GOT3 (cell line): ENCODE measurements at places on chromosomes 2 and 18.

DNA sequence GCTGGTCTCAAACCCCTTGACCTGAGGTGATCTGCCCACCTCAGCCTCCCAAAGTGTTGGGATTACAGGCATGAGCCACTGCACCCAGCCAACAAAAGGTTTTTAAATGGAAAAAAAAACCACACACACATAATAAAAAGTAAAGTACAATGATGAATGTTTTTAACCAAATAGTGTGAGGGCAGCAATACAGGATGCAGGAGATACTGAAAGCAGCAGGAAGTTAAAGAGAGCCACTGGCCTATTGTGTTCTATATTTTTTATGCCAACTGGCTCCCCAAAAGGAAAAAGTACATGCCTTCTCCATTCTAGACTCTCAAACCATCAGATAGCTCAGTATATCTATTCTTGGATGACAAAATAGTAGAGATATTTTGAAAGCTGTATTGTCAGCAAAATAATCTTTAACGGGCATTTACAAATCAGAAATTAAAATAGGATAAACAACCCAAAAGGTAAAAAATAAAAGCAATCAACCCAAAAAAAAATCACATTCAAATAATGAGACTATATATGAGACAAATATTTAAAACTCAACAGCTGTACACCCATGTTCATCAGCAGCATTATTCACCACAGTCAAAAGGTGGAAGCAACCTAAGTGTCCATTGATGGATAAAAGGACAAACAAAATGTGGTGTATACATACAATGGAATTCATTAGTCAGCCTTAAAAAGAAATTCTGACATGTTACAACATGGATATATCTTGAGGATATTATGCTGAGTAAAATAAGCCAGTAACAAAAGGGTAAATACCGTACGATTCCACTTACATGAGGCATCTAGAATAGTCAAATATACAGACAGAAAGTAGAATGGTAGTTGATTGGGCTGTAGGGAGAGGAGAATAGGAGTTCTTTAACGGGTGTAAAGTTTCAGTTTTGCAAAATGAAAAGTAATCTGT, 26.2 kb downstream of the GPATCH11 start:
- DNase-seq = no peak

DNA sequence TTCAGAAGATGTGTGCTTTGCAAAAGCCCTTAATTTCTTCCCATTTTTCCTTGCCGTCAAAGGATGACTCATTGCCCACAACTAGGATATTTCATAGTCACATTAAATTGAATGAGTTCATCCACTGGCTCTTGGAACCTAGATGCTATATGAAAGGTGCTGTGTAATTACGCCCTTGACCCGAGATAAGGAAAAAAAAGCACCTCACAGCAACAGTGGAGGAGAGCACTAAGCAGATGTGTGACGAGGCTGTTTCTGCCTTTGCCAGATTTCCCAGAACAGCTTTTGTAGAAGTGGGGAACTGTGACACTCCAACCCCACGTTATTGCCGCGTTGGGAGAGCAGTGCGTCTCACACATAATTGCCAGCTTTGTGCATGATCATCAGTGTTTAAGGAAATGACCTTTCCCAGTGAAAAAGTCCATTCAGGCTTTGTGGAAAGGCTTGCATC, 33.3 kb upstream of the TMEM87B start:
- no peak for DNase-seq

GRCh38 chr2:172087780-172088244, 2.5 kb downstream of the DLX1 start:
- DNase-seq = no peak

DNA sequence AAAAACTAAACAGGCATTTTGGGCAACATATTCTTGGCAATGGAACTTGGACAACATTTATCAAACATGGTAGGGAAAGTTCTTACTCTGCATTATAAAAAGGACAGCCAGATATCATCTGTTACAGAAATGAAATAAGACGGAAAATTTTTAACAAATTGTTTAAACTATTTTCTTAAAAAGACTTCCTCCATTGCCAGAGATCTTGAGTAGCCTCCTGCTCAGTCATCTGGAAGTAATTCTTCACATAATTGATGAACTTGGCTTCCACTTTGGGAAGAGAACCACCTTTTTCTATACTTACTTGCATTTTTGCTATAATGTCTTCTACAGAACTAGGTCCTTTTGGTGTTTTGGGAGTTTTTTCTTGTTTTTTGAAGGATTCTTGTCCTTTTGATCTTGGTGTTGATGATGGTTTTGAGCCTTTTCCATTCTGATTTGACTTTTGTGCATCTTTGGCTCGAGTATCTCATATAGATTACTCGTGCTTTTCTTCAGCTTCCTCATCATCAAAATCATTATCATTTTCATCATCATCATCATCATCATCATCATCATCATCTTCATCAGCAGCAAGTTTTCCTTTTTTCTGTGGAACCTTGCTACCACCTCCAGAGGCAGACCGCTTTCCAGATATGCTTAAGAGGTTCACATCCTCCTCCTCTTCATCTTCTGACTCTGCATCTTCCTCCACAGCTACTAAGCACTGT, 66.2 kb downstream of the CD28 start:
- DNase-seq = no peak

GRCh38 chr18:58429442-58429841, 199.4 kb downstream of the ALPK2 start:
- DNase-seq = no peak

DNA sequence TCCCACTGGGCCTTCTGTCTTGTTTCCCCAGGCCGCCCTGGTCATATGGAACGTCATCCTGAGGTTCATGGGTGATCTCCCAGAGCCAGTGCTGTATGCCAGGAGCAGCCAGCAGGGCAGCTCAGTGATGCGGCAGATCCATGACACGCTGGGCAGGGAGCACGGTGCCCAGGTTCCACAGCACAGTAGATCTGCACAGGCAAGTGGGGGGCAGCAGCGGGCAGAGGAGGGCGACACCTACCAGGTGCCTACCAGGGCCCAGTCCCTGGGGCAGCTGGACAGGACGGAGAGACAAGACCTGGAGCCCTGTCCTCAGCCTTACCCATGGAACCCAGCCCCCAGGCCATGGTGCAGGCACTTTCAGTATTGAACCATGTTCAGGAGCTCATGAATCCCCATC, 36.1 kb upstream of the GPR17 start:
- DNase-seq = no peak

DNA sequence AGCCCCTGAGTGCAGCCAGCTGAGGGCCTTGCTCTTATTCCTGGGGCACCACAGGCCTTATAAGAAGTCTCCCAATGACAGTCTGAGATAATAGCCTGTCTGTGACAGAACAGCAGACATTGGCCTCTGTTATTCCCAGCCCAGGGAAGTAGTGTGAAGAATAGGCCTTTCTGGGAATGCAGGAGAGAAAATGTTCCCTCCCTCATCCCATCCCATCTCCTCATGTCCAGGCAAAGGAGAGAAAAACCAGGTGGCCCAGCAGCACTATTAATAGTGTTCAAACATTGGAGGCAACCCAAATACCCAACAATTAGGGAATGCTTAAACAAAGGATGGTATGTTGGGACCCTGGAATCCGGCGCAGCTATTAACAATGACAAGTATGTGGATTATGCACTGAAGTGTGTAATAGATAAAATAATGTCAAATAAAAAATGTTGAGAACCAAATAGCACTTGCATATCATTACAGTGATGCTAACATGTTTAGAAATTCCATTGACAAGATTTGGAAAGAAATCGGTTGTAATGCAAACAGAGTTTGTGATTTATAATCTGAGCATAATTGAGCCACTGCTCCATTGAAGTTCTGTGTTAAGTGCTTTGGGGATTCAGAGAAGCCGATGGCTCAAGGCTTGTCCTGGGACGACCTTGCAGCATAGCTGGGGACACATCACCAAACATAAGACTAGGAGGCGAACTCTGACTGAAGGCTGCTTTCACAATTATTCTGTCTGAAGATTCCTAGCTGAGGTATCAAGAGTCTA, 69.3 kb downstream of the LBH start:
- DNase-seq = no peak

DNA sequence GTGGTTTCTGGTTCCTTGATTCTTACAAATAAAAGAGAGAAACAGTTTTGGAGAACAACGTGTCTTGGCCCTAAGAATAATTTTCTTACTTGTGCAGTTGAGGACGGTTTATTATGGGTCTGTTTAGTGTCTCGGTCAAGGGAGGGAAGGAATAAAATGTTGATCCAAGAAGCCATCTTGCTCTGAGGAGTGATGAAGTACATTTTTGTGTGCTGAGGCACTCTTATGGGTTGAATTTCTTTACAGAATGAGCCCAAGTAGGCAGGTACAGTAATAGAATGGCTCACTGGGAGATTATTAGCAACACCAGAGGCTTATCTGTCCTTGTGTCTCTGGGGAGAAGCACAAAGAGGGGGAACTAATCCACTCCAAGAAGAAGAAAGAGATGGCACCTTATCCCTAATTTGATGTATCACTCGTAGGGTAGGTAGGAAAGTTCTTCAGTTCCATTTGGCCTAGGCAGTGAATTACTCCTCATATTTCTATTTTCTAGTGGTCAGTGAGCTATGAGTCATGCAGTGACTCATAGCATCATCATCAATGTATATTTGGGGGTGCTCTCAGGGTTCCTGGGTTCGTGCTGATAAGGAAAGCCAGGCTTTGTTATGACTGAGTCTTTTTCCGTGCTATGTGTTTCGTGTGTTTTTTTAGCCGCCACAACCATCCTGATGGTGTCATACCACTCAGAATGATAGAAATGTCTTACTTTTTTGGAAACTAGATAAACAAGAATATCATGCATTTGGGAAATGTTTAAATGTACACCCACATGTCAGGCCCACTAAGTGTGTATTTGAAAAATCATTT, 250.1 kb upstream of the CTAGE1 start:
- DNase-seq = no peak

DNA sequence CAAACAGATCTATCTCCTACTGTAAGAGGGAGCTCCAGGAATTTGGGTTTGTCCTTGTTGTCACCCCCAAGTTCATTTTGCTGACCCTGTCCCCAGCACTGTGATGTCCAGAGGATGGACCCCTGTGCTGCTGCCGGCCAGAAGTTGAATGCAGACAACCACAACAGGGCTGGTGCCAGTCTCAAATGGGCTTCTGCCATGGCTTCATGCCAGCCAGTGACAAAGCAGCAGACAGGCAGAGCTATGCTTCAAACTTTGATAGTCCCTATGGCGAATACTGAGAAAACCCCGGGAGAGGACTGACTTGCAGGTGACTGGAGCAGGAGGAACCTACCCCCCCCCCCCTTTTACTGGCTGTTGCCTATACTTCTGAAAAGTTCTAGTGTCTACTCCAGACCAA, 3.2 kb downstream of the SMAD7 start:
- DNase-seq = no peak

DNA sequence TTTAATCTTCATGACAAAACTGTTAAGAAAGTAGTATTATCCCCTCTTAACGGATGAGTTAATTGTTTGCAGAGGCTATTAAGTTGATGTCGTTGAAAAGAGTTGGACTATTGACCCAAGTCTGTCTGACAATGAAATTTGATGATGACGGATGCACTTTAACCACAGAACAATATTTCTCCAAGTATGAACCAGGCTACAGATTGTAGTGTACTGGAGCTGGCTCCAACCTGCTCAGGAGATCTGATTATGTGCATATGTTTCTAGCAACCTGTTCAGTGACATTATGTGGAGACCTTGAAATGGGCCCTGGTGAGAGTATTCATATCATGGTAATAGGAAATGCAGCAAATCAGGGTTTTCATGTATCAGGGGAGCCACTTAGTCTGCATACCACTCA, 174.1 kb downstream of the CDH7 start:
- no peak for DNase-seq

DNA sequence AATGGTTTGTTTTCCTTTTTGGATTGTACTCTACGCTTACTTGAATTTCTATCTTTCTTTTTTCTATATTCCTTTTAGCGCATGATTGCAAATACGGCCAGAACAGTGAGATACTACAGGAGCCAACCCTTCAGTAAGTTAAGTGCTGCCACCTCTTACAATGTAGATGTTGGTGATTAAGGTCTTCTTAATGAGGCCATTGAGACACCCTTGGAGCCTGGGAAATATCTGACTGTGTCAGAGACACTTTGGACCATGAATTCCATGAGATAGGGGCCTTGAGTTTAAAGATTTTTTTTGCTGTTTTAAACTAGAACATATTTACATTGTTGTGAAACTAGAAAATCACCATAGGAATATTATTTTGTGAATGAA, 27.1 kb upstream of the MAP3K20 start:
- no peak for DNase-seq

DNA sequence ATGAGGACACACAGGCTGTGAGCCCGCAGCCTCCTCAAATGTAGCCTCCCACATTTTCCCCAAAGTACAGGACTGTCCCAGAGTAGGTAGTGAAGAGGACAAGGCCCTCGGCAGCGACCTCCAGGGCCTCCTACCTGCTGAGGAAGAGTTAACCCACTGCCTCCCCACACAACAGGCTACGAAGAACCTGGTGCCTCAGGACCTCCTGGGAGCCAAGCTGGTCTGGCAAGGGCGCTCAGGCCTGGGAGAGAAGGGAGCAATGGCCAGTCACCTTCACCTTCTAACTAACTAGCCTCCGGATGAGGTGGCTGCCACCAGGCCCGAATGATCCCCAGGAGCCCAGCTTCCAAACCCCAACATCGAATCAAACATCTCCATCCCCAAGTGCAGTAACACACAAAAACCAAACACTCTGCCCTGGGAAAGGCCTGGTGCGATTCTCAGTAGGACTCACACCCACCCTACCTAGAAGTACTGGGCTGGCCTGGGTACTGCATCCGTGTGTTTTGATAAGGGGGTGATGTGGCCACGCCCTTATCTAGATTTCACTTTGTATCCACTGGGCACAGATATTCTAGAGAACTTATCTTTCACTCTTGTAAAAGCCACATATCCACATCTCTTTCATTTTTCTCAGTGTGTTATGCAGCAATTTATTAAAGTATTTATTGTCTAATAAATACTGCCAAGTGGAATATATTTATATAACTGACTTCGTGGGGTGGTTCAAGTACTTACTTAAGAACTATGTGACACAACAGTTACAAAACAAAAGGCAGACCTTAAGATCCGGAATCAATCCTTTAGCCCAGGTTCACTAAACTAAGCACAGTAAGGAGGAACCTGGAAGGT, 9.7 kb downstream of the ERFE start:
- no peak for DNase-seq
